GM04504 (cell line): ENCODE measurements at places on chromosomes 6 and 20.

GRCh38 chr20:10798811-10799210, 125.0 kb upstream of the JAG1 start:
- DNase-seq: no peak

GRCh38 chr20:25050501-25051350, 7.2 kb downstream of the ACSS1 start:
- no peak for DNase-seq

GRCh38 chr20:48467622-48468021, 360.2 kb downstream of the PREX1 start:
- no peak for DNase-seq

GRCh38 chr20:21291026-21291425, 12.1 kb upstream of the XRN2 start:
- DNase-seq: no peak

- no peak for DNase-seq
Observed at GRCh38 chr6:53065266-53066076, at the start of gene FBXO9. TSS of gene FBXO9 (plus strand) at chr6:53065404. CDS start at chr6:53065790, 386 bp downstream.
